Left lobe of liver (tissue), 2 donors: ENCODE measurements at places on chromosomes 2 and 18.

- DNase-seq = no peak
These were observed 226.0 kb downstream of the TGIF1 start for GRCh38 chr18:3675994-3676393.

- no peak for DNase-seq
These were observed 7.4 kb downstream of the ASXL3 start for GRCh38 chr18:33585431-33585775.

DNA sequence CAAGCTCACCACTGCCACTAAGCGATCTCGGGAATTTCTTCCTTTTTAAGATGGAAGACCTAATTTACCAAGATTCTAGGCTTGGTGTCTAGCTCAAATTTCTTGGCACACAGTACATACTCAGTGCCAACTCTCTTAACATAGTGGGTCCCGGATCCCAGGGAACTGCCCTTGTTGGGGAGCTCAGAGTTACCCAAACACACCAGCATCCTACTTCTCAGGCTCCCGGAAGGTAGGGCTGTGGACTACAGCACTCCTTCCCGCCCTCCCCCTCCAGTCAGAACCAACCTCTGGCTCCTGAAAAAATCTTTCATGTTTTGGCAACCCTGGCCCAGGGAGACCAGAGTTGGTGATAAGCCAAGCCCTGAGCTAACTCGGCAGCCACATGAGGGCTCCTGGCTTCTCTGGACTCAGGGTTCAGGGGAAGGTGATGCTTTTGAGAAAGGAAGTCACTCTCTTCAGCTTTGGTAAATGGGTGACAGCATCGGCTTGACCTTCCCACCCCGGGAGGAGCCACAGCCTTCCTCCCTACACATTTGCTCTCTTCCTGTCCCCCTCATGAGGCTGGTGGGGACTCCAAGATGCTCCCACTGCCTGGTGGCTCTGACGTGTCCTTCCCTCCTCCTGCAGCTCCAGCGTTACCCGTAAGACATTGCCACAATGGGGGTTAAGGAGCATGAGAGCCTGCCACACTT is 8.8 kb downstream of the ODC1 start:
- DNase-seq = no peak

- DNase-seq = no peak
These were observed 61.2 kb downstream of the MOGAT1 start for GRCh38 chr2:222732489-222733178.

DNA sequence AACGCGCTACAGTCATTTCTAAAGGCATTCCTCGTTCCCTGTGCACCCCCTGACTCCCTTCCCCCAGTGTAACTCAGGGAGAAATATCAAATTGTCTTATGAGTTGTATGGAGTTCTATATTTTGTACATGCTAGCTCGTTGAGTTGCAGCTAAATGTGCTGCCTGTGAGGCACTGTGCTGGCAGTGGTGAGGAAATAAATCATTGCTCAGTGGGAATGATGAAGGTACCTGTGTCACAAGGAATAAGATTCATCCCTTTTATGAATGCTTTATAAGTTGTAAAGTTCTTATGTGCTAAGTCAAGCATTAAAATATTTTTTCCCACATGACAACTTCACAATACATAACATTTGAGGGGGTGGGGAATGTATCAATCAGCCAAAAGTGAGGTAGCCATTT is 939.6 kb upstream of the CRIM1 start:
- DNase-seq = no peak

GRCh38 chr2:69013840-69014821 is 1.2 kb downstream of the ANTXR1 start:
- no peak for DNase-seq

GRCh38 chr2:43269074-43269572 is 42.7 kb upstream of the ZFP36L2 start:
- DNase-seq = peak; percentile 60

DNA sequence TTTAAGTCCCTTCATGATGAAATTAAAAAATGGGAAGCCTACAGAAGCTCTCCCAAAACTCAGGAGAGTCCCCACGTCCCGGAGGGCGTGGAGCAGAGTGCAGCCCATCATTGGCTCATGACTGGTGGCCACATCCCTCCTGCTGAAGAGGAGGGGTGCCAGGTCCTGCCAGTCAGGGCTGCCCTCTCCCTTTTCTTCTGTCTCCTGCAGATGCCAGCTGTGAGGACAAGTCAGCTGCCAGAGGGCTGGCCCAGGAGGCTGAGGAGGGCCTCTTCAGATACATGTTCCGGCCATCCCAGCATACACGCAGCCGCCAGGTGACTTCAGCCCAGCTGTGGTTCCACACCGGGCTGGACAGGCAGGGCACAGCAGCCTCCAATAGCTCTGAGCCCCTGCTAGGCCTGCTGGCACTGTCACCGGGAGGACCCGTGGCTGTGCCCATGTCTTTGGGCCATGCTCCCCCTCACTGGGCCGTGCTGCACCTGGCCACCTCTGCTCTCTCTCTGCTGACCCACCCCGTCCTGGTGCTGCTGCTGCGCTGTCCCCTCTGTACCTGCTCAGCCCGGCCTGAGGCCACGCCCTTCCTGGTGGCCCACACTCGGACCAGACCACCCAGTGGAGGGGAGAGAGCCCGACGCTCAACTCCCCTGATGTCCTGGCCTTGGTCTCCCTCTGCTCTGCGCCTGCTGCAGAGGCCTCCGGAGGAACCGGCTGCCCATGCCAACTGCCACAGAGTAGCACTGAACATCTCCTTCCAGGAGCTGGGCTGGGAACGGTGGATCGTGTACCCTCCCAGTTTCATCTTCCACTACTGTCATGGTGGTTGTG is 2.6 kb downstream of the INHA start:
- DNase-seq = no peak

GRCh38 chr18:48790226-48790863 is 160.4 kb downstream of the SMAD7 start:
- DNase-seq = peak; percentile 79

GRCh38 chr2:7020059-7020458 is 102.8 kb downstream of the RNF144A start:
- no peak for DNase-seq

GRCh38 chr18:22767653-22768052 is 165.5 kb upstream of the RBBP8 start:
- DNase-seq = no peak

GRCh38 chr2:168961450-168962229 is 60.5 kb downstream of the G6PC2 start:
- DNase-seq = no peak

- DNase-seq = no peak
These were observed 18.8 kb downstream of the TMEM127 start for GRCh38 chr2:96247009-96247408.

GRCh38 chr2:240649331-240649730 is 24.1 kb downstream of the GPR35 start:
- no peak for DNase-seq

DNA sequence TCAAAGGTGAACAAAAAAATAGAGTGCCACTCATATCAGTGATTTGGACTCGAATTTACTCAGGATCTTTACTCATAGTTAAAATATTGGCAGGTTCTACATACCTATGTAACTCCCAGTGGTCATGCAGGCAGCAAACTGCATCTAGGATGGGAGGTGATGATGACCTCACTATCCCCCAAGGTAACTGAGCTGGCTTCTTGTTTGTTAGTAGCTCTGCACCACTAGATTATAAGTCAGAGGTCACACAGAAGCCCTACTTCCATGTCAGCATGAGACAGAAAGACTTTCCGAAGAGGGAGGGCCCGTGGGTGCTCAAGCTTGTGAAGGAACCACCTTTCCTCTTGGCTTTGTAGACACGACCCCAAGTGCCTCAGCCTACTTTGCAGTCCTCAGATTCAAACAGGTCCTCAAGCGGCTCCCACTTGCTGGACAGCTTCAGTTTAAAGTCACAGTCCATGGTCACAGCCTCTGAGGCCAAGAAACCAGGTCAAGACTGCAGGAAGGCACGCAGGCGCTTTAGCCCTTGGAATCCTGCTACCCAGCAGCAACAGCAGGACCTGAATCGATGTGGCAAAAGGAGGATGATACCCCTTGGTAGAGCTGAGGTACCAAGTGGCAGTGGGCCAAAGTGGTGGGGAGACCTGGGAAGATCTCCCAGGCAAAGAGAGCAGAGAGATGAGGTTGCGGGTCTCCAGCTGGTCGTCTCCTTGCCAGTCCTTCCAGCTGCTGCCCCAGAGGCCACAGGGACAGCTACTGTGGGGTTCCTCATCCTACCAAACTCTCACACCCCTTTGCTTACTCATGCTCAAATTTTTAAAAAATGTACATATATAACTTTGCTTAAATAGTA is 4.3 kb downstream of the NTSR2 start:
- DNase-seq = no peak

DNA sequence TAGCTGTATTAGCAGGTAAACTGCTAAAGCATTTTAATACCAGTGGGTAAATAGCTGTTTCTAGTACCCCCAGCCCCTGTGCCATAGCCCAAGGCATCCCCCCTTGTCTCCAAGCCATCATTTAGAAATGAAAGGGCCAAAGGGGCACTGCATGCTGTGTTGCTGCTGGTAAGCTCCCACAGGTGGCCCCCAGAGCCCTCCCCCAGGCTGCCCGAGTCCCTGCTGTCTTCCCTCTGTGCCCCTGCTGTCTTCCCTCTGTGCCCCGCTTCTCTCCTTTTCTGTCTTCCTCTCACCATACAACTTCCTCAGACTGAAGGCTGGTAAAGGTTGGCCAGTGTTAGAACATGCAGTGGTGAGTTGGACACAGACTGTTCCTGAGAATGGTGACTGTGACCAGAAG is 42.1 kb downstream of the ZAP70 start:
- DNase-seq = no peak

DNA sequence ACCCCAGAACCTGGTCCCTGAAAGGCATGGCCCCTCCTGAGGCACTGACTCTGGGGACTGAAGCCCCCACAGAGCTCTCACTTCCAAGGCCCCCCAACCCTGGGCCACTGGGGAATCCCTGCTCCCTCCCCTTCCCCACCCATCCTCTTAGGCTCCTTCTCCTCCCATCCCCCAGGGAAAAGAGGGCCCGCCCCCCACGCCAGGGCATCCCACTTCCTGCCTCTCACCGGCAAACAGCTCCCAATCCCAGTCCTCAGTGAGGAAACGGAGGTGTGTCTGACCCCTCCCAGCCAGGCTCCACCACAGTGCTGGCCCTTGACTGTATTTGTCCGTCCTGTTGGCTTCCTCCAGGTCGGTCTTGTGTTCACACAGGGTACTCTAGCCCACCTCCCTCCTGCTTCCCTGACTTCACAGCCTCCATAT is 35.0 kb upstream of the PTMA start:
- DNase-seq = no peak

GRCh38 chr2:237132799-237133198 is 47.1 kb downstream of the COPS8 start:
- DNase-seq = no peak

DNA sequence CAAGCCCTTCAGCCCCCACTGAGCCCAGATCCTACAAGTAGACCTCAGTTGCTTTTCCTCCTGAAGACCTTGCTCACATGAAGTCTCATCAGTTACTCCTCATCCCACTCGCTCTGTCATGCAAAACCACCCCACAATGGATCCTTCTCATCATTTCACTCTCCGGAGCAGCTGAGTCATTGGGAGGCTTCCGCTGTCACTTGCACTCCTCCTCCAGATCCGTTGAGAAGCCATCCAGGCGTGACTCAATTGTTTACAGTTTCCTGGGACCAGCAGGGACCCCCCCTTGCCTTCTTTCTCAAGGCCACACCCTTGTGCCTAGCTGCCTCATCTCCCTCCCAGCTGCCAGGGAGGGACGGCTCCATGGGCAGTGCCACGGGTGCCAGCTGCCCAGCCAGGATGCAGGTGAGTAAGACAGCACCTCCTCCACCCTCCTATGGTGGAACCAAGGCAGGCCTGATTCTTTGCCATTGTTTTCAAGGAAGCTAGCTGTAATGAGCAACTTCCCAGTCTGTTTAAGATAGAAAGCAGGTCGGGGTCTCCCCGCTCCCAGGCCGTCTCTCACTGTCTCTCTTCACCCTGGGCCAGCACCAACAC is 16.3 kb downstream of the GPR55 start:
- DNase-seq = no peak

GRCh38 chr2:23703583-23704385 is 223.1 kb downstream of the ATAD2B start:
- DNase-seq = no peak

GRCh38 chr2:217434180-217434975 is 568.4 kb downstream of the TNS1 start:
- peak; percentile 84 for DNase-seq

DNA sequence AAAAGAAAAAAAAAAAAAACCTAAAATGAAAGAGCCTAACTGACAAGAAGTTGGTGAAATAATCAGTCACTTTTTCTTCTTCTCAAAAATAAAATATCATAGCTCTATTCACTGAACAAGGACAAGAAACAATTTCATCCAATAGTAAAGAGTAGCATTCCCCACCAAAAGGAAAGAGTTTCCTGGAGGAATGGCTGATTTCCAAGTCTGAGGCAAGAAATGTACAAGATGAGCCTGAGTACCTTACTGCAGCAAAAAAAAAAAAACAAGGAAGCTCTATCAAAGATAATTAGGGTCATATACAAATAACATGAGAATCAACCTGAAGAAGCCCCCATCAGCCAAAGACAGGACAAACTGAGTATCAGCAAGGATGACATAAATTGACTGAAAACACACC is 11.5 kb downstream of the ROCK1 start:
- DNase-seq = no peak

- no peak for DNase-seq
These were observed 324.0 kb downstream of the RNF144A start for GRCh38 chr2:7241041-7241745.

GRCh38 chr2:95359031-95359430 is 43.5 kb upstream of the FAHD2A start:
- DNase-seq = no peak

DNA sequence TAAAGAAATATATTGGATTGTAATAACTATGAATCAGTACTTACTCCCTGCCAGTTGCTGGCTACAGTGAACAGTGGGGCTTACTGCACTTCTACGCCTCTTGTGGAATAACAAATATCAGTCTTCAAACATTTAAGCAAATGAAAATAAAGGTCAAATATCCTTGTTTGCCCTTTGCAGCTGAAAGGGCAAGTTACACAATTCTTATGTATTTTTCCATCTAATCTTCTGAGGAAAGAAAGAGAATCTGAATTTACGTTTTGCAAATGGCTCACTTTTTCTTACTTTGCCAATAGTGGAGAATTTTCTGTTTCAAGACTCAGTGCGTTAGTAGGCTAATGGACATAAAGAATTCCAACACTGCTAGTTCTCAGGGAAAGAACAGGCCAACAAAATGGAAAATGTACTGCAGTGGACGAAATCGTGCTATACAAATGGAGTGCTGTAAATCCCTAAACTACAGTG is 157.2 kb upstream of the TMEM200C start:
- no peak for DNase-seq

DNA sequence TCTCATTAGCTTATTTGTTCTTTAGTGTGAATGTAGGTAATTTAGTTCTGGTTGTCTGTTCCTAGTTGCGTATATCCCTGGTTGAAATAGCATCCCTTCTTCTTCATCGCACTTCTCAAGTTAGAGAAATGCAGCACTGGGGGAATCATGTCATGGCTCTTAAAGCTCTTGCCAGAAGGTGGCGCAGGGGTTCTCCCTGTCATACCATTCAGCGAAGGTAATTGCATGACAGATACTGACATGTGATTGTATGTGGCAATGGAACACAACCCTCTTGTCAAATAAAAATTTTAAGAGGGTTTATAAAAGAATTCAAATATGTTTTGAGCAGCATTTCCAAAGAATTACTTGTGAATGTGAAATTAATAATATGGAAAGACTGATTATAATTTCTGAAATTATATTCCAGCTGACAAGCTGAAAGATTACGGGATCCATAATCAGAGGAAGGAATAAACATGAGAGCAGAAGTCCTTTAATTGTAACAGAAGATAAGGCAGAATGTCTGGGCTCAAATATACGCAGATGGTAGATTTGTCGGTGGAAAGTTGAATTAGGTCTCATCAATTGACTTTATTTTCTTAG is 411.7 kb downstream of the DSEL start:
- peak; percentile 76 for DNase-seq

- DNase-seq = no peak
These were observed 261.1 kb upstream of the RAB12 start for GRCh38 chr18:8348051-8348720.
